Pulmonary artery endothelial cell (primary cell): ENCODE measurements at places on chromosomes 11 and 22. TPM values are rescaled to one million over a fixed set of nuclear protein-coding genes. Genes with fewer than 3 reads are reported as not detected.

GRCh38 chr11:124424384-124424921, at the start of gene OR8B4:
Gene OR8B4 (minus strand): TSS chr11:124424871. CDS start chr11:124424871, 0 bp downstream.
- no peak for DNase-seq

DNA sequence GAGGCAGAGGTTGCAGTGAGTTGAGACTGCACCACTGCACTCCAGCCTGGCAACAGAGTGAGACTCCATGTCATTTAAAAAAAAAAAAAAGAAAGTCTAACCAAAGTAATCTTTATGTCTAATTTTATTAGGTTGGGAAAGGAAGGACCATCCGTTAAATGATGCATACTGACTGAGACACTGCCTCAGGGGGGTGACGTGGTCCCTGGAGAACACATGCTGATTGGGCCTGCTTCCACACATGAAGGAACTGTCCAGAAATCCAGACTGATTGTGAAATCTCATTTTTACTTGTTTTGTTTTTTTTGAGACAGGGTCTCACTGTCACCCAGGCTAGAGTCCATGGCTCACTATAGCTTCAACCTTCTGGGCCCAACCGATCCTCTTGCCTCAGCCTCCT, 5.5 kb downstream of the SF3A1 start:
- DNase-seq: no peak

DNA sequence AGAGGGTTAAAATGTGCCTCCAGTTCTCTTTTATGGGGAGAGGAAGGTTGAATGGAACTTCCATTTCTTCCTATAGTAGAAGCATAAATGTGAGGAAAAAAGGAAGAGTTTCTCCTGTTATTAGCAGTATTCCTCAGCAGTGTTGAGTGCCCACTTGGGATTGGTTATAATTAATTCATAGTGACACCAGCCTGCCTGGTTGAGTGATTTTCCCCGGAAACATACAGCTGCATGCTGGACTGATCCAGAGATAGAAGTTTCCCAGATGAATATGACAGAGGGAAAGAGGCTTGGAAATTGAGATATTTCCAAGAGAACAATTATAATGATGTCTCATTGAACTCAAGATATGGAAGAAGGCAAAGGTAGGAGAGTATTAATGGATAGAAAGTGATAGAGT, 28.3 kb downstream of the RAB39A start:
- no peak for DNase-seq

GRCh38 chr11:26420331-26420730, 88.4 kb downstream of the ANO3 start:
- DNase-seq: no peak

DNA sequence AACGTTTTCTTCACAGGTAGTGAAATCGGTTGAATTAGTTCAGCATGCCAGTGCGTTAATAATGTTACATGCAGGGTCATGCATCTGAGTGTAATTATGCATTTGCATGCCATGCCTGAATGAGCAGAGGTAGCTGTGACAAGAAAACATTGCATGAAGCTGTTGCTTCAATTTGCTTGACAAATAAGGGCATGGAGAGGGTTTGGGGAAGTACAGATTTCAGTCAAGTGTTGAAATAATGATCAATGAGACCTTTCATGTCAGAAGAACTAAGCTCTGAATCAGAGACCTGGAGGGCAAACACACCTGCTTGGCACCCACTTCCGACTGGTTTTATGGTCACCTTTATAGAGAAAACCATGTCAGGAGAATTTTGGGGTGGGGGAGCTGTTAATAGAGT, 221.4 kb downstream of the DBX1 start:
- DNase-seq: no peak

- DNase-seq: no peak
These were observed 81.8 kb upstream of the SYN3 start for GRCh38 chr22:33139937-33140336.

GRCh38 chr11:73149105-73149504, 7.0 kb upstream of the FCHSD2 start:
- DNase-seq: no peak

- no peak for DNase-seq
These were observed 56.0 kb downstream of the PACSIN2 start for GRCh38 chr22:42958937-42959336.

The PDGFD gene
- 10.0 and 20.2 TPM in 2 replicates for total RNA-seq

The CREB3L1 gene
- total RNA-seq: 0.42 and 1.9 TPM in 2 replicates

The CRYAB gene
- 0.33 and 2.7 TPM in 2 replicates for total RNA-seq
